SIG-M5 (cell line): ENCODE measurements at places on chromosomes 1 and 21.
A peak's percentile ranks its signal among the peaks of the same experiment; 100 is the strongest.

DNA sequence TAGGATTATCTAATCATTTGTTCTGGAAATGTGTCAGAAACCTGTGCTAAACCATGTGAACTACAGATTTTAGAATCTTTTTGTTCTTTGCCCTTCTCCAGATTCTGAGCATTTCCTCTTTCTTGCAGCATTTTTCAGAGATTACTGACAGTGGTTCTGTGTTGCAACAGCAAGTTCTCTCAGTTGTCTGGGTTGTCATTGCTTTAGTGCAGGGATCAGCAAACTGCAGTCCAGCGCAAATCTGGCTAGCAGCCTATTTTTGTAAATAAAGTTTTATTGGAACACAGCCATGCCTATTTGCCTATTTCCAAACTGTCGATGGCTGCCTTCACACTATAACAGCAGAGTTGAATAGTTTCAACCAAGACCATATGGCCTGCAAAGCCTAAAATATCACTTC is 66.3 kb upstream of the LRRC8D start:
- peak; percentile 49 for DNase-seq

DNA sequence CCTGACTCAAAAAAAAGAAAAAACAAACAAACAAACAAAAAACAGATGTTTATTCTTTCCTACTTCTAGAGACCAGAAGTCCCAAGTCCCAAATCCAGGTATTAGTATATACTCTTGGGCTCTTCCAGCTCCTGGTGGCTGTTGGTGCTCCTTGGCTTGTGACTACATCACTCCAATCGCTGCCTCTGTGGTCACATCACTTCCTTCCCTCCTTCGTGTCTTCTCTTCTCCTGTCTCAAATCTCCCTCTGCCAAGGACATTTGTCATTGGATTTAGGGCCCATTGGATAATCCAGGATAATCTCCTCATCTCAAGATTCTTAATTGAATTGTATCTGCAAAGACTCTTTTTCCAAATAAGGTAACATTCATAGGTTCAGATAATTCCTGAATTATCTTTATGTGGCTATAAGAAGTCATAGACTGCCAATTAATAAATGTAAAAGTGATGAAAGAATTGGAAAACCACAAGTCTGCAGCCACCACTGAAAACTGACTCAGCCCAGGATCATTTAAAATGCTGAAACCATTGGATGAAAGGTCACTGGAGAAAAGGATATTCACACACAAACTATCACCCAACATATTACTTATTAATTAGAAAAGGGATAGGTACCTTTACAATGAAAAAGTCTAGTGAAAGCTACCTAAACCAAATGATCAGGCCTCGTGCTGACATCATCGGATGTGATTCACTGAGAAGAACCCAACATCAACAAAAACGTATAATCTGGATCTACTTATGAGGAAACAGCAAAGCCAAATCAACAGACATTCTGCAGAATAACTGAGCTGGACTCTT is 67.1 kb downstream of the ZNF281 start:
- no peak for DNase-seq

DNA sequence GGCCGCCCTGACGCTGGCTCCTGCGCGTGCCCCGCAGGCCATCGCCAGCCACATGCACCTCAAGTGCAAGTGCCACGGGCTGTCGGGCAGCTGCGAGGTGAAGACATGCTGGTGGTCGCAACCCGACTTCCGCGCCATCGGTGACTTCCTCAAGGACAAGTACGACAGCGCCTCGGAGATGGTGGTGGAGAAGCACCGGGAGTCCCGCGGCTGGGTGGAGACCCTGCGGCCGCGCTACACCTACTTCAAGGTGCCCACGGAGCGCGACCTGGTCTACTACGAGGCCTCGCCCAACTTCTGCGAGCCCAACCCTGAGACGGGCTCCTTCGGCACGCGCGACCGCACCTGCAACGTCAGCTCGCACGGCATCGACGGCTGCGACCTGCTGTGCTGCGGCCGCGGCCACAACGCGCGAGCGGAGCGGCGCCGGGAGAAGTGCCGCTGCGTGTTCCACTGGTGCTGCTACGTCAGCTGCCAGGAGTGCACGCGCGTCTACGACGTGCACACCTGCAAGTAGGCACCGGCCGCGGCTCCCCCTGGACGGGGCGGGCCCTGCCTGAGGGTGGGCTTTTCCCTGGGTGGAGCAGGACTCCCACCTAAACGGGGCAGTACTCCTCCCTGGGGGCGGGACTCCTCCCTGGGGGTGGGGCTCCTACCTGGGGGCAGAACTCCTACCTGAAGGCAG is 23.4 kb upstream of the ARF1 start:
- DNase-seq: no peak

DNA sequence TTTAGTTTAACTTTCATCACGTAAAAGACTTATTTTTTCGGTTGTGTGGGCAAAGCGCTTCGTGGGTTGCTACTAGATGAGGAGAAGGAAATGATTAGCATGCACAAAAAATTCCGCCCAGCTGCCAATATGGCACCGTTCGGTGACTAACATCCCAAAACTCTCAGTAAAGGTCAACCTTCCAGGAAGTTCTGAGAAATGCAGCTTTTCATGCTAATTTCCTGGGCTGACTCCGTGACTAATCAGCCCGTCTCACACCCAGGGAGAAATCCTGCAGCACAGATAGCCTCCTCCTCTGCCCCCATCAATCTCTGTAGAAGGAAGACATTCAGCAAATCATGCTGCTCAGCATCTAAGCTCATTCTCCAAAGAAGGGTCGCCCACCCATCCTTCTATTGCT is 34.1 kb downstream of the TMCO4 start:
- no peak for DNase-seq

- no peak for DNase-seq
These were observed 12.6 kb upstream of the EDN2 start for GRCh38 chr1:41497056-41497440.

DNA sequence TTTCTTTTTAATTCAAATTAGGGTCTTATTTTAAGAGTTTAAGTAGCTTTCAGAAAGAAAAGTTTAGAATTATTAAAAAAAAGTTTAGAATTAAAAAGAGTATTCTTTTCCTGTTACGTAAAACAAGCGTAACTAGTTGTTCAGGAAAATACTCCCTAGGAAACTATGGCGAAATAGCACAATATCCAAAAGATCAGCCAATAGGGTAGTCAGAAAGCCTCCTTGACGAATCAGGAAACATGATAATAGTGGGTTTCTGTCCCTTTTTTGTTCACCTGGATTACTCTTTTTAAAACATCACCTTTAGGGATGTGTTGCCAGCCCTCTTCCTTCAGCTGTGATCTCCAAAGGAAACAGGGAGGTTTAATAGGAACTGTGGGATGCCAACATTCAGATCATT is 25.2 kb downstream of the S1PR1 start:
- DNase-seq: no peak

- no peak for DNase-seq
These were observed 59.0 kb upstream of the EFHD2 start for GRCh38 chr1:15350551-15351200.

- DNase-seq: no peak
These were observed 1.4 kb upstream of the USP1 start for GRCh38 chr1:62435231-62436038.

- no peak for DNase-seq
These were observed 39.8 kb upstream of the RAB4A start for GRCh38 chr1:229230893-229231753.

- DNase-seq: no peak
These were observed 30.7 kb downstream of the MGST3 start for GRCh38 chr1:165661703-165662102.

GRCh38 chr1:48026275-48026674 is 29.1 kb upstream of the TRABD2B start:
- no peak for DNase-seq

GRCh38 chr1:202164271-202165037 is 4.1 kb upstream of the PTPN7 start:
- DNase-seq: no peak

DNA sequence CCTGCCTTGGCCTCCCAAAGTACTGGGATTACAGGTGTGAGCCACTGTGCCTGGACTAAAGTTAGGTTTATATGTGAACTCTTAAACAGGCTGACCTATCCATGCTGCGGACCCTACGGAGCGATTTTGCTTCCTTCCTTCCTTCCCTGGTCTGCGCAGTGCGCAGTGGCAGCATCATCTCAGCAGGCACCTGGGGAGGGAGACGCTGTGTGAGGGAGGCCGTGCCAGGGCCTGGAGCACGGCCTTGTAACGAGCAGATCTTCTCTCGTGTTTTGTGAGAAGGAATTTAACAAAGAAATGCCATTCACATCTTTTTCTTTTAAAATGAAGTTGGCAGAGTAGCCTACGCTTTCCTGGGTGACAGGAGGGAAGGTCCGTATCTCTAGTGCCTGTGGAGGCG is 45.8 kb downstream of the PKNOX1 start:
- no peak for DNase-seq

DNA sequence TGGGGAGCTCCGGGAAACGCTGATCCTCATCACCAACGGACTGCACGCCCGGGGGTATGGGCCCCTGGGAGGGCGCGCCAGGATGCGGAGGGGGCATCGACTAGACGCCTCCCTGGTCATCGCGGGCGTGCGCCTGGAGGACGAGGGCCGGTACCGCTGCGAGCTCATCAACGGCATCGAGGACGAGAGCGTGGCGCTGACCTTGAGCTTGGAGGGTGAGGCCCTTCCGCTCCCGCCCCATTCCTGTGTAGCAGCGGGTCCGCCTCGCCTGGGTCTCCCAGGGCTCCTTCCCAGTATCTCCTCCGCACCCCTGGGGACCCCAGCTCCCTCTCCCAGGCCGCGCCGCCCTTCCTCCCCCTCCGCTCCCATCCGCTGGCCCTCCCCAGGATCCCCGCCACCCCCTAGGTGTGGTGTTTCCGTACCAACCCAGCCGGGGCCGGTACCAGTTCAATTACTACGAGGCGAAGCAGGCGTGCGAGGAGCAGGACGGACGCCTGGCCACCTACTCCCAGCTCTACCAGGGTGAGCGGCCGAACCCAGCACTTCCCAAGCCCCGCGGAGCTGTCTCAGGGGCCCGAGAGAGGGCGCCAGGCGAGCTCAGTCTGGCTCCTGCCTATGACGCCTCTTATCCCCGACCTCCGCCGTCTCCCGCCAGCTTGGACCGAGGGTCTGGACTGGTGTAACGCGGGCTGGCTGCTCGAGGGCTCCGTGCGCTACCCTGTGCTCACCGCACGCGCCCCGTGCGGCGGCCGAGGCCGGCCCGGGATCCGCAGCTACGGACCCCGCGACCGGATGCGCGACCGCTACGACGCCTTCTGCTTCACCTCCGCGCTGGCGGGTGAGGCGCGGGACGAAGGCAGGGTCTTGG is 5.0 kb downstream of the HAPLN2 start:
- no peak for DNase-seq

DNA sequence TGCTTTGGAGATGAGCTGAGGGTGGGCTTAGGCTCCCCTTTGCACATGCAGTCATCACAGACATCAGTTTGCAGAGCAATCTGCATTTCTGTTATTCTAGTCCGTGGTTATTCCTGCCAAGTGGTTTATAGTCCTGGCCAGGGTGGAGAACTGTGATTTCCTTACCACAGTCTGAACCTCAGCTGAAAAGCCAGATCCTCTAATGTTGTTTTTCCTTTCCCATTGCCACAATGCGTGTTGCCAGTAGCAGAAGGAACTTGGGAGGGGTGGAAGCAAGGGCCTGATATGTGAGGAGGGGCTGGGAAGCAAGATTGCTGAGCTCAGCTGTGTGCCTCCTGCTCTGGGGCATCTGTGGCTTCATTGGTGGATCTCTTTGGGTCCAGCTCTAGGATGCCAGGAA is 18.0 kb upstream of the ST3GAL3 start:
- DNase-seq: no peak

GRCh38 chr1:54007613-54008012 is 10.4 kb downstream of the LDLRAD1 start:
- DNase-seq: no peak

GRCh38 chr1:116755681-116756080 is 1.5 kb downstream of the CD2 start:
- DNase-seq: no peak

DNA sequence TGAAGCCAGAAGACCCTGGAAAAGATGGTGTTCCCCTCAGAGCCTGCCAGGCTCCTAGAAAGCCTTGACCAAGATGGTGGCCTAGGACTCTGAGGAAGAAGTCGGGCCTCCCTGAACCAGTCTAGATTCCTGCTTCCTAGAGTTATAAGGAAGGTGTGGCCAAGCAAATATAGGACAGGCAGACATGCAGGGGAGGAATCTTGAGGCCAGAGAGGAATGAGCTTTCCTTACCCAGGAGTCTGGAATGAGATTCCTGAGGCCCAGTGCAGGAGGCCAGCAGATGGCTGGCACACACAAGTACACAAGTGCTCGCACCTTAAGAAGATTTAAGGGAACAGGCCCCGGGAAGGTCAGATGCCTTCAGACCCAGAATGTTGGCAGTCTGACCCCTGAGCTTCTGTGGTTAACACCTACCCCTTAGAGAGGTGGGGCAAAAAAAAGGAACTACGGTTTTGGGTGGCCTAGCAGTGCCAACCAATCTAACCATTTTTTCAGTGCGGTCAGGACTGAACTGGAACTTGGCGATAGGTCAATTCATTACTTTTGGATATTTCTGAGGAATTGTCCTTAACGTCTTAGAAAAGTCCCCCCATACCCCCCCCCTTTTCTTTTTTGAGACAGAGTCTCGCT is 73.3 kb downstream of the MDM4 start:
- DNase-seq: no peak

GRCh38 chr1:221979444-221980032 is 237.6 kb upstream of the DUSP10 start:
- DNase-seq: no peak

GRCh38 chr1:87204921-87205320 is 123.8 kb upstream of the LMO4 start:
- DNase-seq: no peak

DNA sequence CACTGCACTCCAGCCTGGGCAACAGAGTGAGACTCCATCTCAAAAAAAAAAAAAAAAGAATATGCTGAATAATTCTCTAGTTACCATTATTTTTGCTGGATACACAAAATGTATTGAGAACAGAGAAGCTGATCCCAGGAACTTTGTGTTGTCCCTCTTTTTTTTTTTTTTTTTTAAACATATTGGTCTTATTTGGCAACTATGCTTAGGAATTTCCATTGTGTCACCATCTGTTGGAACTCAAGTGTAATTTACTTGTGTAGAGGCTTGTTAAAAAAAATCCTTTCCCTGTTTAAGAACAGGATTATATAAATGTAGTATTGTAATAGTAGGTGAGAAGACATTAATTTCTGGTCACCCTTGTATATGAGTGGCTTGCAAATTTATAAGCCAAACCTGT is 28.6 kb downstream of the CAMSAP2 start:
- DNase-seq: no peak

DNA sequence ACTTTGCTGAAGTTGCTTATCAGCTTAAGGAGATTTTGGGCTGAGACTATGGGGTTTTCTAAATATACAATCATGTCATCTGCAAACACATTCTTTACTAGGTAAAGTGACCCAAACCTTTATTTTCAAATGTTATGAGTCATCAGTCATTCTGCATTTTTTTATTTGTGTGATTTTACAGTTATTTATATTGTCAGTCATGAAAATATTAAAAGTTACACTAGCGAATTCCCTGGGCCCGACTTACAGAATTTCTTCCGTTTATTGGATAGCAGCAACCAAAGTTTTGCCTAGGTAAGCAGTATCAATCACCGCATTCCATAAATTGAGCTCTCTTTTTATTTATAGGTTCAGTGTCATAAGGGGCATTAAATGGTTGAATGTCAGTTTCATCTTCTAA is 13.8 kb downstream of the OR2M5 start:
- no peak for DNase-seq

- peak; percentile 23 for DNase-seq
These were observed 34.7 kb downstream of the TOMM20 start for GRCh38 chr1:235093696-235094592.
